ENCODE measurements at places on chromosomes 3 and 15.

DNA sequence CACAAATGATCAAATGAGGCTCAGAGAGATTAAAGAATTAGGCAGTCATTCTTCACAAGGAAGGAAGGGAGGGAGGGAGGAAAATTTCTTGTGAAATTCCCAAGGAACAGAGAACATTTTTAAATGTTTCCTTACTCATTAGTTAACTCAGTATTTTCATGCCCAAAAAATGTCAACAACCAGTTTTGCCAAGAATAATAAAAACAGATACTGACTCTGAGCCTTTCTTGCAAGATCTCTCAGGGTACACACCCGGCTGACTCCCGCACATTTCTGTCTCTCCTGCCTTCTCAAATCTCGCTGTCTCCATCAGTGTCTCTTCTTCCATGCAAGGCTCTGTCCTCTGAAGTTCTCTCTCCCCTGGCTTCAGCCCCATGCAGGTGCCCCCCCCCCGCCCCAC lies 265.9 kb downstream of the TJP1 start:
- DNase-seq, result no peak

GRCh38 chr3:15291589-15292541 lies 40.5 kb downstream of the SH3BP5 start:
- peak; percentile 67 for DNase-seq

DNA sequence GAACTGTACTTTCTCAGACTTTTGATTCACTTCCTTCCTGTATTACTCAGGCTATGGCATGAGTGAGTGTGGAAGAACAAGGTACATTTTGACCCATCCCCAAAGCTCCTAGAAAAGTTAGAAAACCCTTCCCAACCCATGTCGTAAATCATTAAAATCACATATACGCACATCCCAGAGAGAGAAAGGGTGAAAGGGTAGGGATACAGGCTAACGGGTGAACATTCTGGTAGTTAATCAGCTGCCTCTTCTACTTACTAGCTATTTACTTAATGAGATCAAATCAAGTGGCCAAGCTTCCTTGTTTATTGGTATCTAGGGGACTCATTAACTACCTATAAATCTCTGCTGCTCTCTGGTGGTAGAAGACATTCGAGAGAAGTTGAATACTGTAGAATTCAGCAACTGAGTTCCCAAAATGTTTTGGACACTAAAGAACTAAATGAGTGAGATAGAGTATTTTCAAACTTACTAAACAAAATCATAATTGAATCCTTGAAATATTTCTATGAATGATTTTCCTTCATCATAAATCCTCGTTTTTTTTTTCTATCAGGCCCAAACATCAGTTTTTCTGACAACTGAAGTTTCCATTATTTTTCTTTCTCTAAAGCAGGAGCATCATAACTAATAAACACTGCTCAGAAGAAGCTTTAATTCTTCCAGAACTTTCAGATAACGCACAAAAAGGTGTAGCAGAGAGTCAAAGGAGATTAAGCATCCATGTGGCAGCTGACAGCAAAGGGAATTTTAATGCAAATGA lies 124.2 kb downstream of the IMPG2 start:
- DNase-seq, result peak; percentile 26

GRCh38 chr15:27123808-27124207 lies 152.8 kb downstream of the GABRG3 start:
- DNase-seq, result no peak

DNA sequence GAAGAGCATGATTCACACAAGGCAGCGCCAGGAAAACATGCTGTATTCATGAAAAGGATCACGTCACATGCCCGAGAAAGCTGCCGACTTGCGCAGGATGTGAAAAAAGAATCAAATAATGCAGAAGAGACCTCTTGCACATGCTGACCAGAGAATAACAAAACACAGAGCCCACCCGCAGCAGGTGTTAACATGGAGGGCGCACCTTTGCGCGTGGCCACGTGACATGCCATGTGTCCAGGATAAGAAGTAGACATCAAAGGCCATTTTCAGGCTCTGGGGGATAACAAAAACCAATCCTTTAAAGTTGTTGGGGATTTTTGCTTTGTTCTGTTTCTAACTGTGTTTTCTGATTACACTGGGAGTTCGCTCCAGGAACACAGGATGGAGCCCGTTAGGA lies 1332.8 kb downstream of the ZPLD1 start:
- DNase-seq, result no peak

- no peak for DNase-seq
These were observed 105.3 kb downstream of the PLCH1 start for GRCh38 chr3:155639462-155640055.

DNA sequence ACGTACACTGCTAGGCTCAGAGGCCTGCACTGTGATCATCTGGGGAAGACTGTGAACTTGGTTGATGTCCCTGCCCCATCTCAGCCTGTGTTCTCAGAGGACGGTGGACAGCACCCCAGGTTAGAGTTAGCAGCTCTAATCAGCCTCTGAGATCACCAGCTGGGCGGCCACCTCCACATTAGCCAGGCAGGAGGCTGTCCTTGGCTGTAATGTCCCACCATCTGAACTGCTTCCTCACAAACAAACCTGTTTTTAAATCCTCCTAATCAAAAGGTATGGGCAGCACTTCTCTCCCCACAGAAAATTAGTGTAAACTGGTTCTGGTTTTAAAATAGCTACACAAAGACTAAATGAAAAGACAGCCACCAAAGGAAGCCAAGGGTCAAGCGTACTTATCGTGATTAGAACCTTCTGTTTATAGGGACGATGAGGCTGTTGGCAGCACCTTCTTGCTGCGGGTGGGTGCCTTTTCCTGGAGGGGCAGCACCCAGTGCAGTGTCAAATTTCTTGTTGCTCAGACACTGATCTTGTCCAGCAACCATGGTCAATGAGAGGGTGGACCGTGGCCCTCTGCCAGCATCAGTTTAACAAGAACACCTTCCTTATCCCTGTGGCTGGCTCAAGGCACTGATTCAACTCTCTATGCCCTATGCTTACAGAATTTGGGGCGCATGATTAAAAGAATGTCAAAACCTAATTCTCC lies 24.6 kb downstream of the ACSBG1 start:
- DNase-seq, result no peak

DNA sequence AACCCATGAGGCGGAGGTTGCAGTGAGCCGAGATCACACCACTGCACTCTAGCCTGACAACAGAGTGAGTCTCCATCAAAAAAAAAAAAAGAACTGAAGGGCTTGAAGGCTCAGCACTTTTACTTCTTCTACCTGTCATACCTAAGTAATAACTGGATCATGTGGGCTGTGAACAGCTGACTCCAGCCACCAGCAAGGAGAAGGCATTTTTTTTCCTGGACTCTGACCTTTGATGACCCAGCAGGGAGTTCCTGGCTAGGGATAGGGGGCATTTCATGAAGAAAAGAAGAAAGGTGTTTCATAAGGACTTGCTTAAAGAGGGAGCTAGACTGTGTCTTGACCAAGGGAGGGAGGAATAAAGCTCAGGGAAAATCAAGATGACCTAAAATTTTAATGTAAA lies 266.0 kb downstream of the ZNF621 start:
- no peak for DNase-seq

GRCh38 chr15:64111679-64112050 lies 15.9 kb downstream of the SNX1 start:
- no peak for DNase-seq

DNA sequence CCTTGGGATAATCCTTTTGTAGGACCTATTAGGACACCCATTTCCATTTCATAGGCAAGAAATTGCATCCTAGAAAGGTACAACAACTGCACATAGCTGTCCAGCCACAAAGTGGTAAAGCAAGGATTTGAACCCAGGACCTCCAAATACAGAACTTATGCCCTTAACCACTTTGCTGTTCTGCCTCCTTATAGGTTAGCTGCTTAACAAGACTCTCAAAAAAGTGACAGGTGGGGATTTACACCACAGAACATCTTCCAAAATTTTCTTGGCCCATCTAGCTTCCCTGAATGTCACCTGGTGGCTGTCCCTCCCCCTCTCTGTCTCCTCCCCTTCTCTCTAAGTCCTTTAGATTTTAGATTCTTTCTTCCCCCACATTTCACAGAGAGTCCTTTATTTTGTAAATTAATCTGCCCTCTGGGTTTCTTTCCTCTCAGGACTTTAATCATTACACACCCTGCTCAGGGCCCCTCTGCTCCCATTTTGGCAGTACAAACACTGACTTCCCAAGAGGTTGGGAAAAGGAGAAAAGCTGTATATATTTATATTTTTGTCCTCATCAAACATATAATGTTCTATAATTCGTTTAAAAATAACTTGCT lies 120.6 kb downstream of the CPNE4 start:
- no peak for DNase-seq

DNA sequence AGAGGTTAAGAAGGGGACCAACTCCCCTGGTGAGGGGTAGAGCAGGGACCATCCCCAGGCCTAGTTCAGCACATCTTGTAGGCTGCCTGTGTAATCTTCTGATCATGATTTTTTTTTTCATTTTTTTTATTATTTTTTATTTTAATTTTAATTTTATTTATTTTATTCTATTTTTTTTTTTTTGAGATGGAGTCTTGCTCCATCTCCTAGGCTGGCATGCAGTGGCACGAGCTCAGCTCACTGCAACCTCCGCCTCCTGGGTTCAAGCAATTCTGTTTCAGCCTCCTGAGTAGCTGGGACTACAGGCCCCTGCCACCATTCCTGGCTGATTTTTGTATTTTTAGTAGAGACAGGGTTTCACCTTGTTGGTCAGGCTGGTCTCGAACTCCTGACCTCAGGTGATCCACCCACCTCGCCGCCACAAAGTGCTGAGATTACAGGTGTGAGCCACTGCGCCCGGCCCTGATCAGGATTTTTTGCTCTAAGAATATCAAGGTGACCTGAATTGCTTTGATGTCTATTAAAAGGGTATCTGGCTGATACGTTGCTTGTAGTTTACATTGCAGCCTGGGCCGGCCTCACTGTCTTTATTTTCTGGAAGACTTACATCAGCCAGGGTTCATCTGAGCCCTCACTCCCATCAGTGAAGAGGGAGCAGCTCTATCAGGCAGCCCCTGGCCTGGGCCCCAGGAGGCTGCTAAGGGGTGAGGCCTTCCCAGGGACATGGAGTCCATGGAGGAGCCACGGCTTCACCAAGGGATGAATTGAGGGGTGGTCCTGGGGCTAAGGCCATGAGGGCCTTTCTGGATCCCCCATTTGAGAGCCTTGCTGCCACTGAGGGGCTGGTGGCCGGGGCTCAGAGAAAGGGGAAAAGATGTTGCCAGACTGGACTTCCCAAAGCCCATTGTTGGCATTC lies 10.7 kb downstream of the SYNM start:
- no peak for DNase-seq

DNA sequence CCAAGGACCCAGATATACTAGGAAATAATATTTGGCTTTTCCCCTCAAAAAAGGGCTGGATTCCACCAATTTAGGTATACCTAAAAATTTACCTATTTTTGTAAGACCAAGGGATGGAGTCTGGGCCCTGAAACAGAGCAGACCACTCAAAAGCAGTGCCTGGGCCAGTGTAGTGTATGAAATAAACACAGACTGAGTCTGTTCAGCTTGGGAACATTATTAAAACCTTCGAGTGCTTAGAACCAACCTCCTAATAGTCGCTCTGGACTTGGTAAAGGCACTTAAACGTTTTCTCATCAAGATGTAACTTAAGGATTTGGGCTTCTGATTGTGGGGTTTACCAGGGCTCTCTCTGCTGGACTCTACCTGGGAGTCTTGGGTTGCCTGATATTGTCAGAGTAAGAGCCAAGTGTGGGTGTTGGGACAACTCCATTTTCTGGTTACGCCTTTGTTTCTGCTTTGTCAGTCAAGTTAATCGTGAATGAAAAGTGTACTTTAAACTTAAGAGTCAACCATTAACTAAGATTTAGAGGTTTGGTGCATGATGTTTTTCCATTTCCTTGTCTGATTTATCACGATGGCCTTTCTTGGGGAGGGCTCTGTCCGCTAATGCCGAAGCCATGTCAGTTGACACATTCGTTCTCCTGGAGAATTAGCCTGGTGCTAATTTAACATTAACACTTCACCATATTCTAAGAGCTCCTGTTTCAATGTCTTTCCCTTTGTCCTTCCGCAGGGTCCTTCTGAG lies 221.0 kb upstream of the TPM1 start:
- DNase-seq, result no peak

DNA sequence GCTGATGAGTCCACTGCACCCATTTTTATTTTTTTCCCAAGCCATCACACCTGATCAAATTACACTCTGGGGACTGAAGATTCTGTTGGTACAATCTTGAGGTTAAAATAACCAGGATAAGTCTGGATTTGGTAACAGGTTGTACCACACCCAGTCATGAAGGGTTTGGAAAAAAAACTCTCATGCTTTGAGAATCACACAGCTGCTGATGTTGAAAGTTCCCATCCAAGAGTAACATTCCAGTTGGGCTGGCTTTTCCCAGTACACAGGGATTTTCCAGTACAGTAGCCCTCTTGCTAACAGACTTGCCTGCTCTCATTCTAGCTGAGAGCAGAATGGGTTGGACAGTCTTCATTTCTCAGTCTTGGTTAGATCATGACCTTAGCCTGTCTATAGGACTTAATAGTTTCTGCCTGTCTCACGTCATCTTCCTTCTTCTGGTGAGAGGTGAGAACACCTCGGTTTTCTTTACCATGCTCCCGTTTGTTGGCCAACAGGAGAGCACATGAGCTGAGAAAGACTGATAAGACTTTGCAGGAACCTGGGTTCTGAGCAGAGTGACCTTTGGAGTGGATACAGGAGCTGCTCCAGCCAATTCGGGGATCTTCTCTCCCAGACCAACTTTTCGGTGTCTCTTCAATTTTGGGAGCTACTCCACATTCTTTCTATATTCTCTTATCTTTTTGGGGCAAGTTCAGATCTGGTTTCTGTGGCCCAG lies 300.1 kb upstream of the LYSMD4 start:
- no peak for DNase-seq

DNA sequence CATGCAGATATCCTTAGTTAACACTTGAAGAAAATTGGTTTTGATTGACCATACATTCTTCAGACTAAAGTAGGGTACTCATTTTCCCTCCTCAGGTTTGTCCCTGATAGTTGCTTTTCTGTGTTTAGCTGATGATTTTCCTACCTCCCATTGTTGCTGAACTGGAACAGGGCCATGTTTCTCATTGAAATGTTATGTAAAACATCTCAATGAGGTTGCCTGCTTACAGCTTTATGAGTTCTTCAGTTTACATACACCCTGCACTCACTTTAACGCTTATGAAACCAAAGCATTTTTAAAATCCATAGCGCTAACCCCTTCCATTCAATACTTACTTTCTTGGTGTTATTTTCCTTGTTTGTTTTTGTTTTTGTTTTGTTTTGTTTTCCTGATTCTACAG lies 61.9 kb downstream of the HMG20A start:
- DNase-seq, result no peak

Data from Kasumi-1 (cell line).